Fibroblast of mammary gland (primary cell): ENCODE measurements at places on chromosomes 7 and 10.

GRCh38 chr7:157280216-157280841, 56.5 kb upstream of the DNAJB6 start:
- DNase-seq, result no peak

GRCh38 chr7:38296059-38296857, 22.8 kb upstream of the TARP start:
- no peak for DNase-seq

DNA sequence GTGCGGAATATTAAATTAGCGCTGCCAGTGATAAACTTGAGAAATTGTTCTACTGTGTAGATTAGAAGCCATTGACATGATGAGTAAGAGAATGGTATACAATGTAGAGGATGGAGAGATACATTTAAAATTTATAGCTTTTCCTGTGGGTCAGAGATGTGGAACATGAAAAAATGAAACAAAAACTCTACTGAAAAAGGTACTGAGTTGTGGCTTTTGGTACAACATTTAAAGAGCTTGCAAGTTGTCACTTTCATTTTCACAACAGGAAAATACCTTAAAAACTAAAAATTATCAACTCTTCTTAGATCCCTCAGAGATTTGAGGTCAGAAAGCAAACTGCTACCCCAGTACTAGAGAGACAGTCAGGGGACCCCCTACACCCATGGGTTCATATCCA, 348.8 kb upstream of the CDC14C start:
- no peak for DNase-seq

GRCh38 chr10:79354141-79354540, 6.9 kb downstream of the PPIF start:
- no peak for DNase-seq

DNA sequence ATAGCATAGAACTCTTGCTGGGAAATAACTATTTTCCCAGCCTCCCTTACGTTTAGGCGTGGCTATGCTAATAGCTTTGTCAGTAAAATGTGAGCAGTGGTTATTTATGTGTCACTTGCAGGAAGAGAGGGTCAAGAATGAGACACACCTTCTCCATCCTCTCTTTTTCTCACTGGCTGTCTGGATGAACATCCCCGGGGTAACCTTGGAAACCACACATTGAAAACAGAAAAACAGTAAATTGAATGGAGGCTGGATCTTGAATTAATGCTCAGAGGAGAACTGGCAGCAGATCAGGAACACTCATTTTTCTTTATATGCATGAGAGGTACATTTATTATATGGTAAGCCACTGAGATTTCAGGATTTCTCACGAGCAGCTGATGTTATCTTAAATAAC, 127.6 kb downstream of the DNAJB9 start:
- no peak for DNase-seq

DNA sequence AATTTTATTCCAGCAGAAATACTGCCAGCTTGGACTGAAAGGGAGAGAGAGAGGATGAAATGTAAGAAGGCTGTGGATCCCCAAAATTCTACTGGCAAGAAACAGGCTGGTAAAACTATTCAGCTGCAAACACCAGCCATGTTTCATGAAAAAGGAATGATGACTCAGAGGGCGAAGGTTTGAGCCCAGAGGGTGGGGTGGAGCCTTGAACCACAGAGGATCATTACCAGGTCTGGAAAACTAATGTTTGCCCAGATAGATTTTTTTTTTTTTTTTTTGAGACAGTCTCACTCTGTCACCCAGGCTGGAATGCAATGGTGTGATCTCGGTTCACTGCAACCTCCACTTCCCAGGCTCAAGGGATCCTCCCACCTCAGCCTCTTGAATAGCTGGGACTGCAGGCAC, 41.7 kb upstream of the NRF1 start:
- peak; percentile 93 for DNase-seq
